ENCODE measurements at places on chromosomes 3 and 15.

- no peak for DNase-seq
Observed at GRCh38 chr3:16721494-16721893, 116.3 kb upstream of the DAZL start.

GRCh38 chr15:90819850-90820249 is 48.5 kb upstream of the FURIN start:
- no peak for DNase-seq

DNA sequence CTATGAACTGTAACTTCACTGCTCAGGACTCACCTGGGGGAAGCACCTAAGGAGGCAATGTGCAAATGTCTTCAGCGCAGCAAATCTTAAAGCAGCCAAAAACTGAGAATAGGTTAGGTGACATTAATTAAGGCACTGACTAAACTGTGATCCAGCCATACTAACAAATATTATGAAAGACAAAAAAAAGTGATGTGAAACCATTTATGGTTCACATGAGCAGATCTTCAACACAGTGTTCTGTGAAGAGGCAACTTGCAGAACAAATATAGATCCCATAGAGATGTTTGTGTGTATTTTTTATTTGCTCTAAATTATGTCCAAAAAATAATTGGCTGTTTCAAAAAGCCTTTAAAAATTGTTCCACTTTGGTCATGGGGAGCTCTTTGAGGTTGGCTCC is 24.1 kb upstream of the MITF start:
- no peak for DNase-seq

DNA sequence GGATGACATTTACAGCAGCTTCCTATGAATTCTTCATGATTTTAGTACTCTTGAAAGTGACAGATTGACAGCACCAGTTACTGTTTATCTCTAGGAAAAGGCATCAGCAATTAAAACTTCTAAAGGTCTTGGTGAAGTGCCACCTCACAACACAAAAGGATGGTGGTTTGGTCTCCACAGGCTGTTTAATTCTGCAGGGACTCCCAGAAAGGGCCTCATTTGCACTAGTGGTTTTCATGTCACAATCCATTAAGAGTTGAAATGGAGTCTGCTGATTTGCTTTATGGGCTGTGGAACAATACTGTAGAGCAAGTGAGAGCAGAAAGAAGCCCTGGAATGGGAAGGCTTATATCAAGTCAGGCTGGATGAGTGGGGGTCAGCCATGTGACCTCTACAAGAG is 225.3 kb upstream of the KCNMB2 start:
- DNase-seq, result no peak

- no peak for DNase-seq
Observed at GRCh38 chr15:78626381-78626995, 5.7 kb upstream of the CHRNA3 start.

GRCh38 chr15:72890043-72890442 is 106.5 kb upstream of the ADPGK start:
- no peak for DNase-seq

- DNase-seq, result no peak
Observed at GRCh38 chr15:72375501-72375845, 341 bp downstream of the HEXA start.

GRCh38 chr15:31255732-31256377 is 70.8 kb upstream of the KLF13 start:
- DNase-seq, result no peak

Measured in activated gamma-delta T cell (primary cell).